ENCODE measurements at places on chromosomes 3 and 15. TPM values are rescaled to one million over a fixed set of nuclear protein-coding genes. Genes with fewer than 3 reads are reported as not detected.

ENTPD3 gene
- 2.0 TPM for total RNA-seq

SLC35G2 gene
- 5.7 TPM for total RNA-seq

SLC2A2 gene
- not detected for total RNA-seq

RTP3 gene
- total RNA-seq, result not detected

GRCh38 chr3:56737006-56737405, 53.9 kb upstream of the TASOR start:
- no peak overlapping the region for H3K4me3 ChIP-seq
- peaks cover 32% of the 10 kb centered on the region for H3K36me3 ChIP-seq
- no peak overlapping the region for H3K27ac ChIP-seq
- no peak for DNase-seq

- no peaks in the 10 kb centered on the region for H3K27me3 ChIP-seq
- H3K36me3 ChIP-seq, result no peaks in the 10 kb centered on the region
- H3K4me1 ChIP-seq, result peaks cover 7% of the 10 kb centered on the region
- no peak overlapping the region for H3K4me3 ChIP-seq
Measured at GRCh38 chr15:101369676-101370075, 74.6 kb upstream of the SNRPA1 start.

- H3K27ac ChIP-seq, result no peak overlapping the region
- no peak for DNase-seq
- H3K4me3 ChIP-seq, result no peak overlapping the region
- H3K36me3 ChIP-seq, result no peaks in the 10 kb centered on the region
- peaks cover 43% of the 10 kb centered on the region for H3K27me3 ChIP-seq
Measured at GRCh38 chr15:59933607-59934006, 70.5 kb upstream of the FOXB1 start.

GRCh38 chr3:13772321-13772745, 107.5 kb downstream of the WNT7A start:
- DNase-seq, result no peak
- H3K27me3 ChIP-seq, result no peaks in the 10 kb centered on the region

- no peak for DNase-seq
- H3K27me3 ChIP-seq, result no peaks in the 10 kb centered on the region
- H3K27ac ChIP-seq, result no peak overlapping the region
- no peaks in the 10 kb centered on the region for H3K4me1 ChIP-seq
Measured at GRCh38 chr3:105518203-105518602, 151.5 kb downstream of the ALCAM start.

DNA sequence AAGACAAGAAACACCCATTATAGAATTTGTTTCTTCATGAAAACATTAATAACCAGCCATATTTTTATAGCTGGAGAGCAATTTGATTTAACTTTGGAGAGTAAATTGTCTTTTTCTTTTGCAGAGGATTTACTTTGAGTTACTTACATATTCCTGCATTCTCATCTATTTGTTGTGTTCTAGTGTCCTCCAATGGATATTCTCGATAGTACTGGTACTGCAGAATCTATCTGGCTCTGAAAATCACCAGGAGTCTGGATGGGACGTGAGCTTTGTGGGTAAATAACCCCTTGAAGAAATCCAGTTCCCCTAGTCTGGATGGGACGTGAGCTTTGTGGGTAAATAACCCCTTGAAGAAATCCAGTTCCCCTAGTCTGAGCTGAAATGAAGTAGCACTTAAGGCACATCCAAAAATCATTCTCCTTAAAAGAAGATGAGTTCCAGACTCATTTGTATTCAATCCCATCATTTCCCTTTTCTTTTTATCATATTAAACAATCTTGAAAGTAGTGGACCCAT, 294.1 kb upstream of the UBE2E2 start:
- no peak overlapping the region for H3K4me3 ChIP-seq
- no peaks in the 10 kb centered on the region for H3K36me3 ChIP-seq
- DNase-seq, result no peak
- H3K27me3 ChIP-seq, result no peaks in the 10 kb centered on the region
- no peak overlapping the region for H3K27ac ChIP-seq

DNA sequence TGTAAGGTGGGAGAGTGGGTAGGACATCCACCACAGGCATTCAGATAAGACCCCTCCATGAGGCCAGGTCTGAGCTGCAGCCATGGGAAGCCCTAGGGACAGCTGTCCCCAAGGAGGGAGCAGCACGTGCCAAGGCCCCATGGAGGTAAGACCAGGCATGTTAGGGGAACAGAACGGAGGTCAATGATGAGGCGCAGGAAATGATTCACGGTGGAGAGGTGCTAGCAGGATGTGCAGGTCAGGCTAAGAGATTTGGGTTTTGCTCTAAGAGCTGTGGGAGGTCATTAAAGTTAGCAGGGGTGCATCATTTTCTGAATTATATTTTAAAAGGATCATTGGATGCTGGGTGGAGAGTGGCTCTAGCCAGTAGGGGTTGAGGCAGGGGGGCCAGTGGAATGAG, 66.4 kb upstream of the SNRPA1 start:
- H3K27me3 ChIP-seq, result no peaks in the 10 kb centered on the region
- H3K36me3 ChIP-seq, result no peaks in the 10 kb centered on the region
- H3K4me3 ChIP-seq, result no peak overlapping the region
- H3K4me1 ChIP-seq, result no peaks in the 10 kb centered on the region
- DNase-seq, result no peak

DNA sequence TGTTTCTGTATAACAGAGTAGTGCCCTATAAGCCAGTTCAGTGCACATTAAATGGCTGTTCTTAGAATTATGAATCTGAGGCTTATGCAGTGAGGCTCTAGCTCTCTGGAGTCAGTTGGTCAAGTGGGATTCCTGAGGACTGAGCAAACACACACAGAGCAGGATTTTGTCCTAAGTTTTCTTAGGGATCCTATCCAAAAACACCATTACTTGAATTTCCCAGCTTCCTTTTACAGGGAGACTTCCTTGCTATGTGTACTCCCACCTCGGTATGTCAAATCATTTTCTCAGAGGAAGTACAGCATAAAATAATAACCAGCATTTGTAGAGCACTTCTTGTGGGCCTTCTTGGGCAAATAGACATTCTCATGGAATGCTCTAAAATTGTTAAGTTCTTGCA, 63.1 kb upstream of the GOLGA6B start:
- no peaks in the 10 kb centered on the region for H3K36me3 ChIP-seq
- no peak overlapping the region for H3K27ac ChIP-seq
- no peaks in the 10 kb centered on the region for H3K27me3 ChIP-seq
- no peaks in the 10 kb centered on the region for H3K4me1 ChIP-seq
- DNase-seq, result no peak
- no peak overlapping the region for H3K4me3 ChIP-seq

GRCh38 chr3:100613721-100614390, 4.5 kb downstream of the ADGRG7 start:
- no peaks in the 10 kb centered on the region for H3K4me1 ChIP-seq
- no peak overlapping the region for H3K4me3 ChIP-seq
- DNase-seq, result no peak
- no peaks in the 10 kb centered on the region for H3K36me3 ChIP-seq
- no peaks in the 10 kb centered on the region for H3K27me3 ChIP-seq
- no peak overlapping the region for H3K27ac ChIP-seq

- H3K4me3 ChIP-seq, result no peak overlapping the region
- DNase-seq, result no peak
- H3K36me3 ChIP-seq, result no peaks in the 10 kb centered on the region
- peaks cover 23% of the 10 kb centered on the region for H3K4me1 ChIP-seq
Measured at GRCh38 chr15:78993931-78994530, 49.2 kb upstream of the CTSH start.

Measured in esophagus muscularis mucosa (tissue), 4 donors.